ENCODE measurements at places on chromosomes 1 and 21. TPM values are rescaled to one million over a fixed set of nuclear protein-coding genes. Genes with fewer than 3 reads are reported as not detected.
A peak's percentile ranks its signal among the peaks of the same experiment; 100 is the strongest.

DNA sequence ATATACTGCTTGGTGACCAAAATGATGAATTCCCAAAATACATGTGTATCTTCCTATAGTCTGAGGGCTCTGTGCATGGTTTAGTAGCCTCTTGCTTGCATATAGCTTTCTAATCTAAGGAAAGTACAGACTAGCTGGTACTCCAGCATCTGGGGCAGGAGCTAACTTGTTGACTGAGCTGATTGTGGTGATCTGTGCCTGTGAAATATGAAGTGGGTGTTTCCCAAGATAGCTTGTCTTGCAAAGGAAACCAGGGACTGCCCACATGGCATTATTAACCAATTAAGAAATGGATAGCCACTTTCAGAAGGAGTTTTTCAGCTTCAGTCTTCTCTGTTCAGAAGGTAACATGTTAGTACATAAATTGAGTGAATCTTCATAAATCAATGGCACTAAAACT lies 219.8 kb downstream of the NEGR1 start:
- DNase-seq, result no peak

DNA sequence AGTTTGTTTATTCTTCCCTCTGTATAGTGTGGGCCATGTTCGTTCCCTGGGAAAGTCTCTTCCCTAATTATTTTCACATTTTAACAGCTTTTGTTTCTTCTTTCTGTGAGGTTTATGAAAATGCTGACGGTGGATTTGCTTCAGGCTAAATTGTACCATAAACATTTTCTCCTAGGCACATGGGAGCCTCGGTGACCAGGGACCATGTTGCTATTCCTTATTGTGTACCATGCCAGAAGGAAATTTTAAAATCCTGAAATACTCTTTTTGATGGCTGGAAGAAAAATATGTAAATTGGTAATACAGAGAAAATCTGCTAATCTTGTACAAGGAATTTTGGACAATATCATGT lies 230.1 kb upstream of the JUN start:
- DNase-seq, result no peak

- no peak for DNase-seq
Observed at GRCh38 chr1:4616831-4617465, 37.5 kb upstream of the AJAP1 start.

- no peak for DNase-seq
Observed at GRCh38 chr1:66313429-66313828, 220.5 kb upstream of the SGIP1 start.

DNA sequence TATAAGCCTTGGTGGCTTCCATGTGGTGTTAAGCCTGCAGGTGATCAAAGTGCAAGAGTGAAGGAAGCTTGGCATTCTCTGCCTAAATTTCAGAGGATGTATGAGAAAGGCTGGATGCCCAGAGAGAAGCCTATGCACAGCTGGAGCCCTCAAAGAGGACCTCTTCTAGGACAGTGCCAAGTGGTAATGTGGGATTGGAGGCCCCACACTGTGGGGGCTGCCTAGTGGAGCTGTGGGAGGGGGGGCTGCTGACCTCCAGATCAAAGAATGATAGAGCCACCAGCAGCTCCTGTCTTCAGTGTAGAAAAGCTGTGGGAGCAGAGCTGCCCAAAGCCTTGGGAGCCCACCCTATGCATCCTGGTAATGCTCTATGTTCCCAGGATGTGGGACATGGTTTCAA lies 1512.7 kb upstream of the TPTE start:
- DNase-seq, result no peak

GRCh38 chr21:37675202-37675801 lies 241.0 kb downstream of the KCNJ6 start:
- DNase-seq, result peak; percentile 87

- DNase-seq, result no peak
Observed at GRCh38 chr1:166084613-166085012, 82.2 kb downstream of the FAM78B start.

DNA sequence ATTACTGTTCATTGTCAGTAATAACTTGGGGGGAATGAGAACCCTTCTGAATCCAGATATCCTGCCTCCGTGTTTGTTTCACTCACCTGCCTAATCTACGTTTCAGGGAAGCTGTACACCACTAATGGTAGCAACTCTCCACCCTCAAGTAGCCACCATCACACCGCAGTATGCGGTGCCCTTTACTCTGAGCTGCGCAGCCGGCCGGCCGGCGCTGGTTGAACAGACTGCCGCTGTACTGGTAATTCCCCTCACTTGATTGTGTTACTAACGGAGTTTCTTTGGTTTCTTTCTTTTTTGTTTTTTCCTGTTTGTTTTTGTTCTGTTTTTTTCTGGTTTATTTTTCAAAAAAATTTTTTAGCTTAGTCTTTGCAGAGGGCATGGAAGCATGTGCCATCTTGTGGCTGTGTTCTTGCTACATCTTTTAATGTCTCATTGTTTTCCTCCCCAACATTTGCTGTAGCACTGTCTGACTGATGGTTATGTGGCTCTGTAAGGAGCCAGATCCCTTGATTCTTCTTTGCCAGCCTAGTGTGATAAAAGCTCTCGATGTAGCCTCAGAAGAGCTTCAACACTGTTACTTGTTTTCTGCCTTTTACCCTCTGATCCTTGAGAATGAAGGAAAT lies 15.9 kb upstream of the OLFML3 start:
- no peak for DNase-seq

DNA sequence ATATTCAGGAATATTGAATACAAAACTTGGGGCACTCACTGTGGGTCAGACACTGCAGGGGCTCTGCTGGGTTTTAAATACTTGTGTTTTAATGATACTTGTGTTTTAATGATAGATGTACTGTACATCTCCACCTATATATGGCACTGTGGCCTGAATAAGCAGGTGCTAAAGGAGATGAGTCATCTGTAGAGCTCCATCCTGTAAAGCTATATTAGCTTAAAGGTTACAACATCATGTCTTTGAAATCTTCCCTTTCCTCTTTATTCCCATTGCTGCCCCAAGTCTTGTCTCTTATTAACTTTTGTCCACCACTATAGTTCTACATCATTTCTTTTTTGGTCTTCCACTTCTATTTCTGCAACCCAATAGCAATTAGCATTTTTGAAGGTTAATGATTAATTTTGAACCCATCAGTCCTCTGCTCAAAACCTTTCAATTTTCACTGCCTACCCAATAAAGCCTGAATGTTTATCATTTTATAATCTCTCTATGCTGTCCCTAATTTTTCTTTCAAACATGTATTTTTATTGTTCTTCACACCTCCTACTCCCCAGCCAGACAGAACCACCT lies 113.3 kb upstream of the PTGFR start:
- no peak for DNase-seq

DNA sequence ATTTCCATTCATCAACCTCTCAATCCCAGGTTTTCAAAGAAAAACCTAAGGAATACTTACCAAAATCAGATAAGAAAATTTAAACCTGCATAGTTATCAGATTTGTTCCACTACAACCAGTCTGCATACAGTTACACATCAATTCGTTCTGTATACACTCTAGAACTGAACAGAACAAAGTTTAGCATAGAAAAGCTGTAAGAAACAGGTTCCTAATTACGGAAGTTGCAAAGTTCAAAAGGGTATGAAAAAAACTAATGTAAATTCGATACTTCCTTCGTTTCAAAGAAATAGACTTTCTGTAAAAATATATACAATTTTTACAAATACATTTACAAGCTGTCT lies 3.1 kb downstream of the MCL1 start:
- no peak for DNase-seq

- no peak for DNase-seq
Observed at GRCh38 chr1:172357753-172358385, 62.6 kb upstream of the C1orf105 start.

DNA sequence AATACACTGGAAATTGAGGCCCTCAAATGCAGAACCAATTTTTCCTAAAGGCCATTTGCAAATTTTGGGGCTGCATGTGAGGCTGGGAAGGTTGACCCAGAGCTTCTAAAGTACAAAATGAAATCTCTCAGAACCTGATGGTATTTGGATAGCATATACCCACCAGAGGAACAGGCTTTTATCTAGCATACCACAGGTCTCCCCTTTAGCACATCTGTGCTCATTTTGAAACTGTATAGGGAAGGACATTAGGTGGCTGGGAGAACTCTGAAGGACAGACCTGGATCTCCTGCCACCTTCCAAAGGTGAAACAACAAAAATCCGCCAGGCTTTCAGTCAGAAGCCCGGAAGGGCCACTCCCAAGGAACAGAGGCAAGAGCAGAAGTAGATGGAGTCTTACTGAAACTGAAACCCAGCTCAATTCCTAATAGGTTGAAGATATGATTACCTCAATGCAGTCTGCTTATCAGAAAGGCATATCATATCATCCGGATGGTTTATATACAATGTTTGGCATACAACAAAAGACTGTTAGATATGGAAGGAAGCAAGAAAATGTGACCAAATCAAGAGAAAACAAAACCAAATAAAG lies 11.6 kb downstream of the CD55 start:
- DNase-seq, result no peak

GRCh38 chr1:75901371-75901770 lies 30.8 kb downstream of the ASB17 start:
- DNase-seq, result no peak

GRCh38 chr1:93616996-93617669 lies 64.5 kb downstream of the BCAR3 start:
- no peak for DNase-seq

- DNase-seq, result no peak
Observed at GRCh38 chr1:10754568-10755329, 41.7 kb downstream of the CASZ1 start.

DNA sequence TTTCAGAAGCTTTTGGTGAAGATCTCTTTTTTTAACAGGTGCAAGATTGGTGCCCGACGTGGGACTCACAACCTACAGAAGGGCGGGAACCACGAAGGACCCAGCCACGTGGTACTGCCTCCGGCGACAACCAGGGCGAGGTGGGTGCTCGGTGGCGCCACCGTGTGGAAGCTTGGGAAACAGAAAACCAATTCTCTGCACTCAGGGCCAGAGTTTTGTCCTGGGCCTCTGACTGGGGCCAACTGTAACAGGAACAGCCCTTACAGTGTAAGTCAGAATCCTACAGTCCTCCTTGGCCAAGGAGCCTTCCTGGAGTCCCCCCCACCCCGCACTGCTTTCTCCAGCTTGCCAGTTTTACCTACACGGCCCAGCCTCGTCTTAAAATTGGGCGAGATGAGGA lies 11.6 kb upstream of the S100A7A start:
- peak; percentile 61 for DNase-seq

- DNase-seq, result no peak
Observed at GRCh38 chr1:85274969-85275453, 1.4 kb downstream of the BCL10 start.

GRCh38 chr1:185644531-185644930 lies 89.7 kb upstream of the HMCN1 start:
- no peak for DNase-seq

GRCh38 chr21:20617130-20617529 lies 381.1 kb upstream of the NCAM2 start:
- DNase-seq, result no peak

GRCh38 chr1:172698224-172698623 lies 39.3 kb downstream of the FASLG start:
- DNase-seq, result no peak

Gene GJA8
- not detected for total RNA-seq

Gene MTOR
- 82.4 TPM for total RNA-seq

Gene CADM3
- 165 TPM for total RNA-seq

Gene ATP6V0B
- 208 TPM for total RNA-seq

Gene RGS8
- total RNA-seq, result 3.5 TPM
